ENCODE measurements at places on chromosomes 4 and X.

DNA sequence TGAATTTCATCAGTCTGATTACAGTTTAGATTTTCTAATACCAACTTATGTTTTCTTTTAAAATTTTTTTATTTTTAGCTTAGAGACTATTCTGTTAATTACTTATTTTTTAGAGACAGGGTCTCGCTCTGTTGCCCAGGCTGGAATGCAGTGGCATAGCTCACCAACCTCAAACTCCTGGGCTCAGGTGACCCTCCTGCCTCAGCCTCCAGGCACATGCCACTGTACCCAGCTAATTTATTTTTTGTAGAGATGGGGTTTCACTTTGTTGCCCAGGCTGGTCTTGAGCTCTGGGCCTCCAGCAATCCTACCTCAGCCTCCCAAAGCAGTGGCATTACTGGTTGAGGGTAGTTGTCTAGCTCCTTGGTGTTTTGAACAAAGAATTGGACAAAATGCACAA is 102.0 kb downstream of the KLHL8 start:
- no peak for DNase-seq

DNA sequence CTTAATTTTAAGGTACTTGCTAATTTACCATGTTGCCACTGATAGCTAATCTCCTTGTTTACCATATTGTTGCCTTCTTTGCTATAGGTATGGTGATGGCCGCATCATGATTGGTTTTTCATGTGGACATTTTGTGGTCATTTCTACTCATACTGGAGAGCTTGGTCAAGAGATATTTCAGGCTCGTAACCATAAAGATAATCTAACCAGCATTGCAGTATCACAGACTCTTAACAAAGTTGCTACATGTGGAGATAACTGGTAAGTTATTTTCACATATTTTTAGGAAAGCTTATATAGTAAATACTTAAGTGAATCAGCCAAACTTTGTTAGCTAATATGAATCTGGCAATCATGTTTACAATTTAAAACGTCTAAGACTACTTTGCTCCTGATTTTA is 23.1 kb downstream of the WDR19 start:
- no peak for DNase-seq

- DNase-seq: no peak
Measured at GRCh38 chr4:1683261-1683735, 815 bp downstream of the FAM53A start.

GRCh38 chrX:134721766-134722532 is 63.7 kb upstream of the PLAC1 start:
- no peak for DNase-seq

DNA sequence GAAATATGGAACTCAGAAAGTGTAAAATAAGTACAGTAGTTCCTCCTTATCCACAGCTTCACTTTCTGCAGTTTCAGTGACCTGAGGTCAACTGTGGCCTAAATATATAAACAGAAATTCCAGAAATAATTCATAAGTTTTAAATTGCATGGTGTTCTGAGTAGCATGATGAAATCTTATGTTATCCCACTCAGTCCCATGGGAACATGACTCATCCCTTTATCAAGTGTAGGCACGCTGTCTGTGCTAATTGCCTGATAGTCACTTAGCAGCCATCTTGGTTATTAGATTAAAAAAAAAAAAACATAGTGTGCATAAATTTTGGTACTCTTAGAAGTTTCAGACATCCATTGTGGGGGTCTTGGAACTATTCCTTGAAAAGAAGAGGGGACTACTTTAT is 983.4 kb upstream of the ADGRL3 start:
- DNase-seq: no peak
